ENCODE measurements at places on chromosomes 16 and 17.

DNA sequence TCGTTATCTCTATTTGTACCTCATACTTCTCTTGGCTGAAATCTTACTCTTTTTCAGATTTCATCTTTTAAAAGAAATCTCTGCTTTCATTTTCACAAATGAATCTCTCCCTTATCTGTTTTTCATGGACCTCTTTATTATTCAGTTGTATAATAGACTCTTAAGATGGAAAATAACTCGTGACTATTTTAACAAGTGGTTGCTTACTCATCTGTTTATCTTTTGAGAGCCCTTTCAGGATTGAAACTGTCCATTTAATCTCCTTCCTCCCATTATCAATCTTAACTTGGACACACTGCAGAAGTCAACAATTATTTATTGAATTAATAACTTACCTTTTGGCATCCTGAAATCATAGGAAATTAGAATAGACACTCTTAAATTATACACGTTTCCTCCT lies 68.8 kb downstream of the ABCA8 start:
- no peak for DNase-seq

DNA sequence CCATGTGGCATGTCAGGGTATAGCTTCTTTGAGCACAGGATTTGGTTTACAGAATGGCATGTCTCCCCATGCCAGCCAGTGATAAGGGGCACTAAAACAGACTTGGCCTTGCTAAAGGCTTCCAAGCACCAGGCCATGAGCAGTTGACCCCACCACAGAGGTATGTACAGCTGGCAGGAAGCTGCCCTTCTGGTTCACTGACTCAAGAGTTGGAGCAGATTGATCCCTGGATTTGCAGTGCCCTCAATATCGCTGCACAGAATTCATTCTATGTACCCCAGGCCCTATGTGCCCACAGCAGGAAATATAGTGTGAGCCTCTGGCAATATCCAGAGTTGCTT lies 24.3 kb downstream of the HLF start:
- DNase-seq = no peak

DNA sequence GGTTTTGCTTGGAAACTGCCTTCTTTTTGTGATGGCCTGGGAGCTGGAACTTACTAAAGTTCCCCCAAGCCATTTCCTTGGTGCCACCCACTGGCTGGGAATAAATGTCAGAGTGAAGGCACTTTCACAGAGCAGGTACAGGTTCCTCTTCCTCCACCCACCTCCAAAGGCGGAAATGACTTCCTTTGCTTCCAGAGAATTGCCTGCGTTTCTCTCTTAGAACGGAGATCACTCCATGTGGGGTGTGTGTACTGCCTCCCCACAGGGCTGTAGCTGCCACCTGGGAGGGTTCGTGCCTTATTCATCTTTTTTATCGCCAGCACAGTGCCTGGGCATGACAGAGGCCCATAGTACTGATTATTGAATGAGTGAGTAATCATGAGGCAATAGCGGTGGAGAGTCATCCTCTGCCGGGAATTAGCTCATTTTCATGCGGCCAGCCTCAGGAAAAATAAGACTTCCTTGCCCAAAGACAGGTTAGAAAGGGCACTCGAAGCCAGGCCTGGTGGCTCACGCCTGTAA lies 32.2 kb upstream of the HAS3 start:
- DNase-seq = no peak

DNA sequence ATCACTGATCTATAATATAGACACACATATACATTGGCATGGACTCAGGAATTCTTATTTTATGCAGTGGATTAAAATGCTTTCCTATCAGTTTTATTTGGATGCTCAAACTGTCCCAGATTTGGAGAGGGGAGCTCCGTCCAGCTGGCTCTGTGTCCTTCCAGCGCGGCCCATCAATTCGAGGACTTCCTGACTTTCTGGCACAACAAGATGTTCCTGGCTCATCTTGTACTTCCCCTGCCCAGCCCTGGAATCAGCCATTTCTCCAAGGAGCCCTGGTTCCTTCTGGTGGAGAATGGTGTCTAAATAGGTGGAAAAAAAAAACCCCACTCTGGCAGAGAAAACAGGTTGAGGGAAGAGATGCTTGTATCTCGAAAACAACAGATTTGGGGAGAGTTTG lies 94.5 kb downstream of the CRISPLD2 start:
- no peak for DNase-seq

DNA sequence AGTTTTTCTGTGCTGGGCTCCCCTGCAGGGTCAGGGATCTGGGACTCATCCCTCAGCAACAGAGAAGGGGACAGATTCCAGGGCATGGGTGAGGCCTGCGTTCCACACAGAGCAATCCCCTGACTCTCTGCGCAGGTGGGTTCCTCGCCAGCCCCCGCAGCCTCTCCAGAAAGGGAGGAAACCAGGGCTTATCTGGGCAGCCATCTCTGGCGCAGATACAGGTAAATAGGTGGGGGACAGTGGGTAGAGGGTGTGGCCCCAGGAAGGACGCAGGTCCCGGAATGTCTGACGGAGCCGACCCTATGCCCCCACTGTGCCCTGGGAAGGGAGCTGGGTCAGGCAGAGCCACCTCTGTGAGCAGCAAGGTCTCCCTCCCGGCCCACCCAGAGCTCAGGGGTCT lies 23.2 kb downstream of the PIEZO1 start:
- DNase-seq = no peak

GRCh38 chr17:73168667-73169066 lies 3.9 kb downstream of the SSTR2 start:
- DNase-seq = no peak

GRCh38 chr17:35041390-35041789 lies 22.1 kb downstream of the RFFL start:
- DNase-seq = no peak
